Sigmoid colon (tissue), 7 donors: ENCODE measurements at places on chromosomes 7 and 10.

- no peak for DNase-seq
- H3K4me3 ChIP-seq = no peak overlapping the region
- H3K36me3 ChIP-seq = no peaks in the 10 kb centered on the region
- H3K27ac ChIP-seq = no peak overlapping the region
- H3K4me1 ChIP-seq = no peaks in the 10 kb centered on the region
Observed at GRCh38 chr7:71824006-71824760, 588.0 kb downstream of the CALN1 start.

- H3K27me3 ChIP-seq = no peaks in the 10 kb centered on the region
- H3K27ac ChIP-seq = peak overlapping the region; percentile 54
- DNase-seq = peak; percentile 66
Observed at GRCh38 chr10:44992070-44992731, 8.5 kb upstream of the ZNF22 start.

- H3K27me3 ChIP-seq = no peaks in the 10 kb centered on the region
- no peak overlapping the region for H3K27ac ChIP-seq
- no peaks in the 10 kb centered on the region for H3K36me3 ChIP-seq
- H3K4me3 ChIP-seq = no peak overlapping the region
- no peak for DNase-seq
Observed at GRCh38 chr7:156384706-156385105, 255.9 kb upstream of the RNF32 start.

- H3K27ac ChIP-seq = peak overlapping the region; percentile 64
- DNase-seq = peak; percentile 69
- H3K4me1 ChIP-seq = no peaks in the 10 kb centered on the region
- peak overlapping the region; percentile 60 for H3K4me3 ChIP-seq
Observed at GRCh38 chr7:51316262-51316665, 345 bp downstream of the COBL start.

- H3K4me1 ChIP-seq = no peaks in the 10 kb centered on the region
- no peak overlapping the region for H3K4me3 ChIP-seq
- H3K36me3 ChIP-seq = no peaks in the 10 kb centered on the region
- peak overlapping the region; percentile 20 for H3K27ac ChIP-seq
- no peaks in the 10 kb centered on the region for H3K27me3 ChIP-seq
Observed at GRCh38 chr10:12839941-12840611, 161.4 kb downstream of the CCDC3 start.

- no peaks in the 10 kb centered on the region for H3K27me3 ChIP-seq
- no peaks in the 10 kb centered on the region for H3K4me1 ChIP-seq
- no peak for DNase-seq
- no peak overlapping the region for H3K27ac ChIP-seq
Observed at GRCh38 chr7:143980746-143981510, 19.2 kb upstream of the OR6B1 start.

- H3K36me3 ChIP-seq = no peaks in the 10 kb centered on the region
- H3K4me3 ChIP-seq = no peak overlapping the region
- H3K27me3 ChIP-seq = no peaks in the 10 kb centered on the region
- no peak overlapping the region for H3K27ac ChIP-seq
- no peak for DNase-seq
Observed at GRCh38 chr10:52951824-52952223, 179.2 kb upstream of the MBL2 start.

DNA sequence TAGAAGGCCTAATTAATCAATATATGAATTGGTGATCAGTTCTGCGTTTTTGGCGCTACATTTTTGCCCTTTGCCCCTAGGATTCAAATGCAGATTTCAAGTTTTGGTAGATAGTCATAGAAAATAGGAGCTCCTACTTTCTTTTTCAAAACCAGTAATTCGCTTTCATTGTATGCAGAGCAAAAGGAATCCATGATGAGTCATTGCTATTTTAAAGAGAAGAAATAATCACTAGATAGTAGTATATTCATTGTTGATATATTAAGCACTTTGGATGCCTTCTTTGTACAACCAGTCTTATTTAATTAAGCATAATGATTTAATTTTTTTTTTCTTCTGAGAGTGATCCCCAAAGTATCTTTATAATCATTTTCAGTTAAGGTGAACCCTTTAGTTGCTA, 50.3 kb downstream of the CSTF2T start:
- no peaks in the 10 kb centered on the region for H3K27me3 ChIP-seq
- H3K36me3 ChIP-seq = no peaks in the 10 kb centered on the region
- no peak for DNase-seq

DNA sequence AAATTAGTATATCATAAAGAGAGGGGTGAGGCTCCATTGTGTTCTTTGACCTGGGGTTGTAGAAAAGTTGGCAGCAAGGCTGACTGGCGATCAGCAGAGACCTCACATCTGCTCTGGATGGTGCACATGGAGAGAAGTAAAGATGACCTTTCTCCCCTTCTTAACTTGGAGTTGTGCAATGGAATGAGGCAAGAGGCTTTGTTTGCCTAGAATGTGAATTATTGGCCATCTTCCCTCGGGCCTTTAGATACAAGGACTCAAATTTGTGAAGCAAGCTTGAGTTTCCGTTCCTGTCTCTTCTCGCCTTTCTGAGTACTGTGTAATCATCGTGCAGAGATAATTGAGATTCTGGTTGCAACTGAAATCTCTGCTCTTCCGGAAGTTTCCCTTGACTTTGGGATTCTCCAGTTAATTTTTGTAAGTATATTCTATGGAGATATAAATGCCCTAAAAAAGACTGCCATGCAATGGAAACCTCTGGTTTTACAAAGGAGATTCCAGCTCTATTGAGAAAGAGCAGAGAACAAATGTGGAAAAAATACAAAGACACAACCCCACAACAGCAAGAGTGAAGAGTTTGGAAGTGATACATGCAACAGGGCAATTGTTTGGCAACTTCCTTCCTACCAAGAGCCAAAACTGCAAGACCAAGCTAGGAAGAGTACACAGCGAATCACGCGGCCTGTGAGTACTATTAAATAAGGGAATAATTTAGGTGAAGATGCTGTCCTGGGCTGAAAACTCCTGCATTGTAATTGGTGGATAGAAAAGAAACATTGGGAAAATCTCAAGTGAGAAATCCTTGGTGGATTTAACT, 542.3 kb upstream of the NRP1 start:
- no peak for DNase-seq
- no peak overlapping the region for H3K4me3 ChIP-seq
- H3K27me3 ChIP-seq = no peaks in the 10 kb centered on the region
- H3K36me3 ChIP-seq = no peaks in the 10 kb centered on the region

GRCh38 chr10:54710918-54711317, 90.1 kb downstream of the PCDH15 start:
- H3K4me1 ChIP-seq = no peaks in the 10 kb centered on the region
- no peaks in the 10 kb centered on the region for H3K27me3 ChIP-seq
- no peak for DNase-seq
- no peak overlapping the region for H3K27ac ChIP-seq
- H3K36me3 ChIP-seq = no peaks in the 10 kb centered on the region

- H3K27me3 ChIP-seq = no peaks in the 10 kb centered on the region
- no peaks in the 10 kb centered on the region for H3K36me3 ChIP-seq
- H3K4me1 ChIP-seq = peaks cover 6% of the 10 kb centered on the region
- no peak overlapping the region for H3K4me3 ChIP-seq
Observed at GRCh38 chr7:127782654-127783559, 130.9 kb downstream of the SND1 start.

GRCh38 chr7:150401861-150402631, 22.9 kb downstream of the ZNF775 start:
- no peak overlapping the region for H3K27ac ChIP-seq
- peak; percentile 17 for DNase-seq
- no peaks in the 10 kb centered on the region for H3K27me3 ChIP-seq
- H3K4me3 ChIP-seq = no peak overlapping the region

DNA sequence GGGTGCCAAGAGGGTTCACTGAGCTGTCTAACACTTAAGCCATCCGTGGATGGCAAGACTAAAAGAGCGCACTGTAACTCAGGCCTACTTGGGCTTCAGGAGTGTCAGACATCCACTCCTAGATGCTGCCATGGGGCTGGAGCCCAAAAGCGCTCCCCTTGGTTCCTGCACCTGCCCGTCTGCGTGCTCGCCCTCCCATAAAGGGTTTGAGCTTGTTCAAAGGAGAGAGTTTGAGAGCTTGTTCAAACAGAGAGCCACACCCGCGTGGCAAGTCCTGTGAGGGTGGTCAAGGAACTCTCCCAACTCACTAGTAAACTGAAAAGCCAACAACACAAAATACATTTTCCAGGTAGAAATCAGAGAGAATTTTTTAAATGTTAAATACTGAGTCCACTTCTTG, 256.7 kb downstream of the SEMA3A start:
- no peak overlapping the region for H3K27ac ChIP-seq
- DNase-seq = no peak
- peaks cover 5% of the 10 kb centered on the region for H3K4me1 ChIP-seq

DNA sequence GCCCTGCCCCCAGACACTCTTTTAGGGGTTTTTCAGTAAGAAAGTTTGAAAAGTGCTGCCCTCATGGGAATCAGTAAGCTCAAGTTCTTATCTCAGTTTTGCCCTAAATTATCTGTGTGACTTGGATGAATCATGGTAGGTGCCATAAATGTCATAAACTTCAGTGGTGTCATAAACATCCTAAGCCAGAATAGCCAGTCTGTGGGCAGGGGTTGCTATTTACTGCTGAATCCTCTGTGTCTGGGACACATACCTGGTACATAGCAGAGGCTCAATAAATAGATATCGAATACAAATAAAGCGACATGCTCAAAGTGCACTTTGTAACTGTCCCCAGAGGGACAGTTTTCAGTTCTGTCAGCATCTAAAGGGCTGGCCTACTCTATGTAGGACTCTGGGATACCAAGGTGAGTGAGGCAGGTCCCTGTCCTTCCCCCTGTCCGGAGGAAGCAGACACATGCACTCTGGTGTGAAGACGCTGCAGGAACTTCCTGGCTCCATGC, 502.1 kb downstream of the RPS24 start:
- no peak overlapping the region for H3K27ac ChIP-seq
- no peaks in the 10 kb centered on the region for H3K36me3 ChIP-seq
- no peak overlapping the region for H3K4me3 ChIP-seq
- no peak for DNase-seq
- no peaks in the 10 kb centered on the region for H3K27me3 ChIP-seq

- DNase-seq = no peak
- H3K27me3 ChIP-seq = no peaks in the 10 kb centered on the region
- H3K27ac ChIP-seq = no peak overlapping the region
- H3K4me1 ChIP-seq = no peaks in the 10 kb centered on the region
- H3K36me3 ChIP-seq = no peaks in the 10 kb centered on the region
- no peak overlapping the region for H3K4me3 ChIP-seq
Observed at GRCh38 chr7:7897509-7897908, 71.1 kb upstream of the GLCCI1 start.

GRCh38 chr7:106283831-106284713, 711 bp downstream of the NAMPT start:
- peak overlapping the region; percentile 98 for H3K27ac ChIP-seq
- no peaks in the 10 kb centered on the region for H3K36me3 ChIP-seq
- peak overlapping the region; percentile 86 for H3K4me3 ChIP-seq
- DNase-seq = peak; percentile 82

DNA sequence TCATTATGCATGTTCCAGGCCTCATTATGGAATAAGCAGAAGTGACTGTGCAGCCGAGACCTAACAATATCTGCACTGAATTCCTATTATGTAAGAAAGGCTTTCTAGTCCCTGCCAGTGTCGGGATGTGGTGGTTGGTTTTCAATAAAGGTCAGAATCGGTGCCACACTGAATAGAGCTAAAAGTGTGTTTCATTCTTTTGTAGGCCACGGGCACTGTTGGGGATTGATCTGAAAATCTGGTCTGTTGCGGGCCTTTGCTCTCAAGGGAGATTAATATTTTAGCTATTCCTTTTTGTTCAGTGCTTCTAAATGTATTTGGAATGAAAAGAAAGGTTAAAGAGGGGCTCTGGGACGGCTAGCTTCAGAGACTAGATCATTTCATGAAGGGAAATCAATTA, 559.4 kb upstream of the GALNT17 start:
- H3K4me3 ChIP-seq = no peak overlapping the region
- H3K27me3 ChIP-seq = no peaks in the 10 kb centered on the region
- no peaks in the 10 kb centered on the region for H3K36me3 ChIP-seq
- no peak overlapping the region for H3K27ac ChIP-seq
- DNase-seq = no peak
- no peaks in the 10 kb centered on the region for H3K4me1 ChIP-seq

- H3K27ac ChIP-seq = no peak overlapping the region
- H3K4me1 ChIP-seq = no peaks in the 10 kb centered on the region
- no peak overlapping the region for H3K4me3 ChIP-seq
- H3K36me3 ChIP-seq = no peaks in the 10 kb centered on the region
Observed at GRCh38 chr7:49780953-49781352, 7.5 kb downstream of the VWC2 start.
